ENCODE measurements at places on chromosomes 7 and 10.

DNA sequence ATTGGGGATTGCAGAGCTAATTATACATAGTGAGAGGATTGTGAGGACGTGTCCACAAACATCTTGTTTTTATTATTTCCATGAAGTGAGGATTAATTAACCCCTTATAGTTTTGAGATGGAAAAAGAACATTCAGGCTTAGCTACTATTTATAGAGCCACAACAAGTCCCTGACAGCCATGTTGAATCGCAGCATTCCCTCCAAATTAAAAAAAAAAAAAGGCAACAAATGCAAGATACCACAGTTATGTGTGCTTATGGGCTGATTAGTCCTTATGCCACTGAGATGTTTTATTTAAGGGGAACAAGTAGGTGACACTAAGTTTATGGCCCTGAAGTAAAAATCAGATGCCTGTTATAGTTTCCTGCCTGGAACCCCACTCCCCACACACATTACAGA, 350.3 kb downstream of the GPAM start:
- DNase-seq = no peak

GRCh38 chr7:129797214-129797789, 155.5 kb downstream of the UBE2H start:
- no peak for DNase-seq

GRCh38 chr7:94133460-94133859, 129.3 kb upstream of the BET1 start:
- no peak for DNase-seq

GRCh38 chr7:73539709-73540108, 17.6 kb upstream of the BAZ1B start:
- DNase-seq = no peak
